ENCODE measurements at places on chromosomes 3 and 15. TPM values are rescaled to one million over a fixed set of nuclear protein-coding genes. Genes with fewer than 3 reads are reported as not detected.
A peak's percentile ranks its signal among the peaks of the same experiment; 100 is the strongest.

Gene NR2E3
- 0.12 TPM for total RNA-seq

Gene CHL1
- total RNA-seq = 77.2 TPM

Gene LRRK1
- total RNA-seq = 7.2 TPM

Gene DLEC1
- total RNA-seq = 1.0 TPM

Gene TRNT1
- total RNA-seq = 17.0 TPM

Gene AGBL1
- total RNA-seq = not detected

Gene SLC22A14
- not detected for total RNA-seq

Gene HYKK
- total RNA-seq = 11.0 TPM

Gene ABTB1
- total RNA-seq = 47.1 TPM

Gene RGMA
- 16.4 TPM for total RNA-seq

Gene RASL12
- total RNA-seq = 63.2 TPM

Gene UCN2
- total RNA-seq = not detected

DNA sequence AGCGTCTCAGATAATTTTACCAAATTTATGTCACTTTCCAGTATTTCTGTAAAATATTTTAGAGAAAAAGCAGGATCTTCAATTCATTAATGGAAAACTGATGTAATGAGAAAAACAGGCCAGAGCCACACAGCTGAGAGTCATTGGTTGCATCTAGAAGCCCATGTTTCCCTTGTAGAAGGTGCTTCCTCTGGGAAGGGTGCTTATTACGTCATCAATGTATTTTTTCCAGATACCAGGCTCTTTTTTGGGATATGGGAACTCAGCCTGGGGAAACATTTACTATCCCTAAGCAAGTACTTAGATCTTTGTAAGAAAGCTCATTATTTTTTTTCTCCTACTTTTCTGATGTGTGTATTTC is 89.1 kb upstream of the PHLDB2 start:
- DNase-seq = no peak

DNA sequence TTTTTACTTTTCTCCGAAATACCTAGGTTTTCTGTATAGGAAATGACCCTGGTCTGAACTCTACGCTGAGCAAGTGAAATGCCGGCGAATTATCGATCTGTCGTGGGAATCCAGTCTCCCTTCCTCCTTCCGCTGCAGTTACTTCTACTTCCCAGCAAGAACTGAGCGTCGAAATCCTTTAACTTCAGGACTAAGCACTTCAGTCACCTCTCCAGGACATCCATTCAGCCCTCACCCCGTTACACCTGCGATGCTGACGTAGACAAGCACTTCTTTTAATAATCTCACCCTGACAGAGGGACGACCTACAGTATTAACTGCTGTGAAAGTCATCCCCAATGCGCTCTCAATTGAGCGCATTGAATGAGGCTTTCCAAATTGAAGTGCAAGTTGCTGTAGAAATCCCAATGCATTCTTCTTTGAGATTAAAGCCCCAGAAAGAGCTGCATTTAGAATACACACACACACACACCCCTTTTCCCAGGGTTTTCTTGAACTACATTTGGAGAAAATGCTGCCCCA is 1.3 kb downstream of the TOP2B start:
- DNase-seq = no peak

DNA sequence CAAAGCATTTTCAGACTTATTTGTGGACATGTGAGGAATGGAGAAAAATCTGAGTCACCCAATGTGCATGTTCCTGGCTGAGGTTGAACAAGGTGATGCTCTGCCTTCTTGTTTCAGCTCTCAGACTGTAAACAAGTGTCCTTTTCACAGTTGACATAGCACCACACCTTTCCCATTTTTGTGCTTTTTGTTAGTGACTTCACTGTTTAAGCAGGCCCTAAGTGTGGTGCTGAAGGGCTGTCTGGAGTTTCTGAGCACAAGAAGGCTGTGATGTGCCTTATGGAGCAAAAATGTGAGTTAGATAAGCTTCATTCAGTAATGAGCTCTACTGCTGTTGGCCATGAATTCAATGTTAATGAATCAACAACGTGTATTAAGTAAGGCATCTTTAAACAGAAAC is 20.4 kb downstream of the ABI3BP start:
- no peak for DNase-seq

DNA sequence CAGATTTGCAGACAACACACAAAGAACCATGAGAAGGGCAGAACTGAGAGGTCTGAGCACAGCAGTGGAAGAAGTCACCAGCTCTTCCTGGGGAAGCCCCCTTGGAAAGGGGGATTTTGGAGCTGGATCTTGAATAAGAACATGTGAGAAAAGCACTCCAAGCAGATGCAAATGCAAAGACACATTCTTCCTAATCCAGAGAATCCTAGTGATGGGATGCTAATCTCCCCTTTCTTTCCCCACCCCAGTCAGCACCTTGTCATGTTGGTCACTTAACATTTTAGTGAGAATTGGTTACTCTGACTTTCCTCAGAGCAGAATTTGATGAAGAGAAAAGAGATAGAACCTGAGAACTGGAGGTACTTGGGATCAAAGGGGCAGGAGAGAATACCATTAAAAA is 148.5 kb downstream of the SSR3 start:
- no peak for DNase-seq

GRCh38 chr15:49901996-49902684 is 216.9 kb downstream of the ATP8B4 start:
- DNase-seq = no peak

GRCh38 chr15:28881170-28881569 is 4.6 kb upstream of the APBA2 start:
- DNase-seq = no peak

DNA sequence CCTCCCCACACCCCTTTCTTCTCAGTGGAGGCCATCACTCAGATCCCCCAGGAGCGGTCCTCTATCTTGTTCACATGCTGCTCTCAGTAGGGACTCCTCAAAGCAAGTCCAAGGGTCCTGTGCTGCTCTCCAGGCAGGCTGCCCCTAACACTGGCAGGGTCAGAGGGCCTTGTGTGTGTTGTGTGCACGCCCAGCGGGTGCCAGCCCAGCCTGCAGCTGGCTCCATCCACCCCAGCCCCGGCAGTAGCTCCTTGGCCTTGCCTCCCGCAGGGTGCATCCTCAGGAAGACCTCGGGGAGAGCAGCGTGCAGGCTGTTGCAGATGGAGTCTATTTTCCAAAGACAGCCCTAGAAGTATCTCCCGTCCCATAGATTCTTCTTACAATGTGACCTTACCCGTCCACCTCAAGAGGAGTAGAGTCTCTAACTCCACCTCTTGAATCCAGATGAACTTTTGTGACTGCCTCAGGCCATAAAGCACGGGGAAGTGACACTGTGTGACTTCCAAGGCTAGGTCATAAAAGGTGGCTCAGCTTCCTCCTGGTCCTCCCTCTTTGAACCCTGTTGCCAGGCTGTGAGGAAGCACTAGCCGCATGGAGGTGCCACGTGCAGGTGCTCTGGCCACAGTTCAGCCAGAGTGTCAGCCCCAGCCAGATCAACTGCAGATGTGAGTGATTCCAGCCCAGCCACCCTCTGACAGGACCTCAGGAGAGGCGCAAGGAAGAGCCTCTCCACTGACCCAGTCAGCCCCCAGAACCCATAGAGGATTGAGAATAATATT is 531.6 kb downstream of the SHQ1 start:
- no peak for DNase-seq

DNA sequence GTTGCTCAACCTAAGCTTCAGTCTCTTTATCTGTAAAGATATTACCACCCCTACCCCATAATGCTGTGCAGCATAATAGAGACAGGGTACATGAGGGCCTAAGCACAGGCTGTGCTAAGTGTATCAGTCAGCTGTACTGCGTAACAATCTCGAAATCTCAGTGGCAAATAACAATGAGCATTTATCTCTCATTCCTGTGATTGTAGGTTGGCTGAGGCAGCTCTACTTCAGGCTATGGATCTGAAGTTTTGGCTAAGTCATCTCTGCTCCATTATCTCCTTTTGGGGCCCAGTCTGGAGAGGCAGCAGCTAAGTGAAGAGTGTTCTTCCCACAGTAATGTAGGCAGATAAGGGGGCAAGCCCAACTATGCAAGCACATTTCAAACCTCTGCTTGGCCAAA is 7.1 kb upstream of the SLC6A11 start:
- no peak for DNase-seq

GRCh38 chr3:187105700-187106099 is 33.6 kb downstream of the RPL39L start:
- DNase-seq = no peak

- DNase-seq = no peak
Observed at GRCh38 chr3:126998728-126999127, 15.8 kb downstream of the PLXNA1 start.

GRCh38 chr3:145952536-145952935 is 208.4 kb downstream of the PLOD2 start:
- DNase-seq = no peak

DNA sequence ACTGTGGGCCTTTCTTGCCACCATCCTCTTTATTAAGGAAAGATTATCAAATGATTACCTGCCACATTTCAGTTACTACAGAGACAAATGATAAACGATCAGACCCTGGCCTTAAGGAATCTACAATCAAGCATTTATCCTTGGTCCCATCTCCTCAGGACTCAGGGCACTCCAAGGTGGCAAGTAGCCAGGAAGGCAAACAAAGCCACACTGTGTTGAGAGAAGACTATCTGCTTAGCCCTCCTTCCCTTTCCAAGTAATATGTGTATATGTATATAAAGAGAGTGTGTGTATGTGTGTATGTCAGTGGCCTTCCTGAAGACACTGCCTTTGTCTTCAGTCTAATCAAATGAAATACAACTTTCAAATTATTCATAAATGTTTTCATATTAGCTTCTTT is 490.1 kb upstream of the ATP11B start:
- DNase-seq = no peak

GRCh38 chr3:36942638-36943248 is 2.1 kb downstream of the TRANK1 start:
- DNase-seq = no peak

- DNase-seq = no peak
Observed at GRCh38 chr3:111986800-111987199, 8.0 kb downstream of the ABHD10 start.

DNA sequence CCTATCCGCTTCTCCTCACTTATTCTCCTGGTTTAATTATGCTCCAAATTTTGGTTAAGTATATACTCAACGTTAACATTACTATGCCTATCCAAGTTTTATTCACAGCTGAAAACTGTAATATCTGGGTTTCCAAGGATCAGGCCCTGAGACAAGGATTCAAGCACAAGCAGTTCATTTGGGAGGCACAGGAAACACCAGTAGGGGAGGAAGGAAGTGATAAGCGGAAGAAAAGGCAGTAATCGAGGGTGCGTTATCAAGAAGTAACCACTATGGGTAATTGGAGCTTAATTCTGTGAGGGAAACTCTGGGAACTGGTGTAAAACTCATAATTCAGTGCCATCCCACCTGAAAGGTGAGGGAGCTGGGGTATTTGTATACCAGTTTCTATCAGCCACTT is 120.3 kb downstream of the KCNAB1 start:
- DNase-seq = no peak

GRCh38 chr15:73483053-73483452 is 40.1 kb downstream of the REC114 start:
- no peak for DNase-seq

DNA sequence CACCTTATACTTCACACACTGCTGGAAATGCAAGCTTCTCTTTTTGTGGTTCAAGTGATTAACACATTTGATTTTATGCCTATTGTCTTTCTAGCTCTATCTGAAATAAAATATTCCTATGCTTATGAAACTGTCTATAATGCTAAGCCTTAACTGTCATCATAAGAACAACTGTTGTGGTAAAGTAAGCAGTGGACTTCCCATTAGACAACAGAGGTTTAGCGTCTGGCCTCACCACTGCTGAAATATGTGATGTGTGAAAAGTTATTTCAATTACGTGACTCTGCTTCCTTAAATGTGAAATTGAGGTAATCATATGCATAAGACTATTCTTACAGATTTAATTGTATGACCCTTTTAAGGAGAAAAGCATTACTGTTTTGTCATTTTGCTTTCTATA is 140.2 kb upstream of the LYSMD4 start:
- no peak for DNase-seq

GRCh38 chr15:43544266-43544665 is 26.9 kb downstream of the MAP1A start:
- no peak for DNase-seq

DNA sequence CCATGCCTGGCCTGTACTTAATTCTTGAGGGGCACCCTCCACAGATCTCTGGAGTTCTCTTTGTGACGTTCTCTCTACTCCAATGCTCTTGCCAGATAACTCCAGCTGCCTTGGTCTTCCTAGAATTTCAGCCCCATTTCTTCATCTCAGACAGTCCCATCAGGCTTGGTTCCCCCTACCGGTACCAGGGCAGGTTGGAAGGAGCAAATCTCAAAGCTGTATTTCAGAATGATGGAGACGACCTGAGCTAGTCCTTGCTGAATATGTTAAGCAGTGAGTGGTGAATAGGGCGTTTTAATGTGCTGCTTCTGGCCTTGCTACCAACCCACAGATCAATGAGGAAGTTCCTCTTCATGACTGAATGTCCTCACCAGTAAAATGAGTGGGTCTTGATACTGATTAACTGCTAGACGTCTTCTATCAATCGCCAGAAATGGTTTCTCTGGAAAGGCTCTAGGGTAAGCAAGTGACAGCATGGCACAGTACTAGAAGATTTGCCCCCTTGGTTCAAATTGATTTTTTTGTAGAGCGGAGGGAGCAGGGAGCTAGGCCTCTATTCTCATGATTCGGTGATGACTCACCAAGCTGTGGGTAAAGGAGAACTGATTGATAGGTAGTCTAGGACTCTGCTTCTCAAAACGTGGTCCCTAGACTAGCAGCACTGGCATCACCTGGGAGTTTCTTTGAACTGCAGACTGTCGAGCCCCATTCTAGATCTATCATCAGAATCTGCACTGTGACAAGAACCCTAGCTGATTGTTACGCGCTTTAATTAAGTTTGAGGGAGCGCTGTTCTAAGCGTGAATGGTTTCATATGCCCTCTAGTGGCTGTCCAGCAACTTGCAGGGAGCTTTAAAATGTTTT is 67.8 kb downstream of the UBP1 start:
- no peak for DNase-seq

- peak; percentile 85 for DNase-seq
Observed at GRCh38 chr15:91627473-91628278, 225.8 kb upstream of the SLCO3A1 start.

GRCh38 chr3:15327941-15328340 is 4.4 kb downstream of the SH3BP5 start:
- DNase-seq = peak; percentile 69

DNA sequence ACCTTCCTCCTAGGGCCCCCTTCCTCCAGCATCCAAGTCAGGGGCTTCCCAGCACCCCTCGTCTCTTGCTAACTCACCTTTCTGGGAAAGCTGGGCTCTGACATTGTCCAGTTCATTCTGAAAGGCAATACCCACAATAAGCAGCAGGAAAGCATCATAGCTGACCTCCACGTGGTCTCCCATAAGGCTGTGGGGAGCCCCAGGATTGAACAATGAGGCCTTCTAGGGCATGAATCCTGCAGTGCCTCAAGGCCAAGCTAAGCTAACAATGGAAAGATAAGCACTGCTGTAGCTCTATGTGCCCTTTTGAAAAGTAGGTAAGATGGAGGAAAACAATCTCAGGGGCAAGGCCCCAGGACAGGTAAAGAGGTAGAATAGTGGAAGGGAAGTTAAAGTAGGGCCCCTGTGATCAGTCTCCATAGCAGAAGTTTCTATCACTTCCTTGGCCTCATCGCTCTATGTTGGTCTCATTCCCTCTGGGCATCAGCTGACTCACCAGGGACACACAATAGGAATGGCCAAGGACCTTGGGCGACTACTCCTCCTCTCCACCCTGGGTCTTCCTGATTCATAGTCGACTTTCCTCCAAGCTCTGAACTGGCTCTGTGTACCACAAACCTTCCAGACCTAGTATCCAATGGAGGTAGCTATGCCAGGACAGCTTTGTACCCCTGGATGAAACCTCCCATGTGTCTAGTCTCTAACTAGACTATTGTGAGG is 11.7 kb downstream of the TRAIP start:
- DNase-seq = no peak

GRCh38 chr15:75151214-75152128 is 50.2 kb upstream of the C15orf39 start:
- DNase-seq = peak; percentile 35

Data from right cardiac atrium (tissue), 5 donors.